ENCODE measurements at places on chromosomes 6 and 20. TPM values are rescaled to one million over a fixed set of nuclear protein-coding genes. Genes with fewer than 3 reads are reported as not detected.

Gene RPRD1B
- 10.3 TPM for total RNA-seq

Gene PTK6
- not detected for total RNA-seq

Gene BTN1A1
- total RNA-seq, result not detected

Gene ADGRB3
- total RNA-seq, result 0.48 TPM

Gene CALHM6
- total RNA-seq, result 2.0 TPM

Gene PHF1
- 20.2 TPM for total RNA-seq

Gene KHDC1L
- not detected for total RNA-seq

Gene MATN4
- not detected for total RNA-seq

Gene GUCA1A
- total RNA-seq, result not detected

Gene C20orf202
- not detected for total RNA-seq

Gene NKX2-4
- not detected for total RNA-seq

Gene OARD1
- total RNA-seq, result 12.8 TPM

Gene MUCL3
- not detected for total RNA-seq
